Inflammatory macrophage treated with lipopolysaccharide for 4 hours (primary cell): ENCODE measurements at places on chromosomes 7 and 10.

GRCh38 chr10:123833170-123833850 lies 58.3 kb downstream of the CPXM2 start:
- no peak for DNase-seq

DNA sequence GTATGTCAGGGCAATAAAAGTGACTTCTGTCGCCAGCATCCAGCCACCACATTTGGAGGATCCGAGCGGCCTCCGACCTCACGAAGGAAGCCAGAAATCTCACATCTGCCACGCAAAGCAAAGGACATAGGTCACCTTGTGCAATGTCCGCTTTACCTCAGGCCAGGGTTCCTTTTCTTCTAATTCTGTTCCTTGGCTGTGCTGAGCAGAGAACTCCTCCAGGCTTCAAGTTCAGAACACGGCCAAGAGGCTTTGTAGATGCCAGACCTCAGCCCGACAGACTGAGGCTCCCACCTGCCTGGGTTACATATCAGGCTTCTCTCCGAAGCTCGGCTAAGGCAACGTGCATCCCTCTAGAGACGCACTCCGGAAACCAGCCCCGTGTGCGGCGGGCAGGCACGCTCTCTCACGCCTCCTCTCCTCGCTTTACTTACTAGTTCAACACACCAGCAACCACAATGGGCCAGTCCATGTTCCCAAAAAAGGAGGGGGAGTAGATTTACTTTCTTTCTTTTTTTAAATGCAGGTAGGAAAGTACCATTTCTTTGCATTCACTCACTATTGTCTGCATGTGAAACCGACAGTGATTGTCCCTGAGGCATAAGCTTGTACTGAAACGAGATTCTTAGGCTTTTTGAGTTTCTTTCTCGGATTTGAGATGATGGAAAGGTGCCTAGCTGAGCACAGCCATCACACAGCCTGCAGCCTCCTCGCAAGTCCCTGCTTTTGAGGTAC lies 122.4 kb upstream of the AFAP1L2 start:
- peak; percentile 29 for DNase-seq

DNA sequence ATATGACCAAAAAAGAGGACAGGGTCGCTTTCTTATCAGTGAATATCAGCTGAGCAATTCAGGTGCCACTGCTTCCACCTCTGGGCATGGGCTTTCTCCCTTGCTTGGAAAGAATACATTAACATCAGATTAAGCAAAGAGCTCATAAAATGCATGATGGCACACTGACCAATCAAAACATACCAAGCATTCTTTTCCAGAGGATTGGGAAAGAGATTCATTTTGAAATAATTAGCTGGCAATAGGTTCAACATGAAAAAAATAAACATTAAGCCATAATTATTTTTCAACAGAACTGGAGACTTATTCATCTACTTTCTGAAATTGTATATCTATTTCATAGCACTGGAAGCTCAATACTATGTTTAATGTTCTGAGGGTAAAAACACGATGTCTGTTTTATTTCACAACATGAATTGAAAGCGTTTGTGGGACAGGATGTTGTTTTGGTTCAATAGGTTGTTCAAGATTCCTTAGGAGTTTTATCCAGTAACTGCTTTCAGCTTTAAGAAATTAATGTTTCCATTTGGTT lies 53.2 kb downstream of the TFAM start:
- DNase-seq, result no peak

- DNase-seq, result peak; percentile 66
Observed at GRCh38 chr7:522071-522950, 2.7 kb upstream of the PDGFA start.

DNA sequence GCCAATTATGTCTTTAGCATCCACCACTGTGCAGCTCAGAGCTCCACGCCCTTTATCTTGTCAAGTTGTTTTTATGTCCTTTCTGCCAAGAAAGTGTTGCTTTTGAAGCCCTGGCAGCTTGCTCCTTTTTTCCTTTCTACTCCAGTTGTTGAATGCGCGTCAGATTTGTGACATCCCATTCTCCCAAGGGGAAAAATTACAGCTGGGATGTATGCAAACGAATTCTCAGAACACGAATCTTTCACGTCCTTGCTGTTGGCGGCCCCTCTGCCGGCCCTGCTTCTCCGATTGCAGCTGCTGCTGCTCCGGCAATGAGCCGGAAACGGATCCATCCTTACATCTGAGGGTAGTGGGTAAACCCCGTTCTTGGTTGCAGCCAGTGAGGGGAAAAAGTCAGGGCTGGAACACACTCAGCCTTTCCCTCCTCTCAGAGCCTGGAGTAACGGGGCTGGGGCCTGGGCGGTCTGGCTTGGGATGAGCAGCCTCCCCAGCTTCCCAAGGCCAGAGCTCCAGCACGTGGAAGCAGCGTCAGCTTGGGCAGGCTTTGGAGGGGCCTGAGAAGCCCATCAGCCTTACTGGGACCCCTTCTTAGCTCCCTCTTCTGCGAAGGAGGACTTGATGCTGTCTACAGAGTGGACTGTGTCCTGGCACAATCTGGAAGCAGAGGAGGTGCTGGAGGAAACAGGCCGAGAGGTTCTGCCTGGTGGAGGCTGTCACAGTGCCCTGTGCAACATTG lies 79.0 kb upstream of the CHST15 start:
- no peak for DNase-seq

DNA sequence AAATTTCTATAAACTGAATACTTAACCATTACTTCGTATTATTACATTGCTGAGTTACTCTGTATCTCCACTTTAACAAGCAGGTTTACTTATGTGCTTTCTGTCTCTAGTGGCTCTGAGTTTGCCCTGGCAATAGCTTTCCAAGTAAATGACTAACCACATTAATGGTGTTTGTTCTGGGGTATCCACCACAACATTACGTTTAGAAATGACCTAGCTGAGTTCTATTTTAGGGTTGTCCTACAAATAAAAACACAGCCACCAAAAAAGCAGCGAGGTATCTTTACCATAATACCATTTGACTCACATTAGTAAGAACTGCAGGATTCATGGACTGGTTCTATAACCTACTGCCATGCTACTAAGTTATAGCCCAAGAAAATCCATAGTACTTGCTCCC lies 83.1 kb downstream of the HIBADH start:
- no peak for DNase-seq
